ENCODE measurements at places on chromosomes 6 and 20. TPM values are rescaled to one million over a fixed set of nuclear protein-coding genes. Genes with fewer than 3 reads are reported as not detected.

DNA sequence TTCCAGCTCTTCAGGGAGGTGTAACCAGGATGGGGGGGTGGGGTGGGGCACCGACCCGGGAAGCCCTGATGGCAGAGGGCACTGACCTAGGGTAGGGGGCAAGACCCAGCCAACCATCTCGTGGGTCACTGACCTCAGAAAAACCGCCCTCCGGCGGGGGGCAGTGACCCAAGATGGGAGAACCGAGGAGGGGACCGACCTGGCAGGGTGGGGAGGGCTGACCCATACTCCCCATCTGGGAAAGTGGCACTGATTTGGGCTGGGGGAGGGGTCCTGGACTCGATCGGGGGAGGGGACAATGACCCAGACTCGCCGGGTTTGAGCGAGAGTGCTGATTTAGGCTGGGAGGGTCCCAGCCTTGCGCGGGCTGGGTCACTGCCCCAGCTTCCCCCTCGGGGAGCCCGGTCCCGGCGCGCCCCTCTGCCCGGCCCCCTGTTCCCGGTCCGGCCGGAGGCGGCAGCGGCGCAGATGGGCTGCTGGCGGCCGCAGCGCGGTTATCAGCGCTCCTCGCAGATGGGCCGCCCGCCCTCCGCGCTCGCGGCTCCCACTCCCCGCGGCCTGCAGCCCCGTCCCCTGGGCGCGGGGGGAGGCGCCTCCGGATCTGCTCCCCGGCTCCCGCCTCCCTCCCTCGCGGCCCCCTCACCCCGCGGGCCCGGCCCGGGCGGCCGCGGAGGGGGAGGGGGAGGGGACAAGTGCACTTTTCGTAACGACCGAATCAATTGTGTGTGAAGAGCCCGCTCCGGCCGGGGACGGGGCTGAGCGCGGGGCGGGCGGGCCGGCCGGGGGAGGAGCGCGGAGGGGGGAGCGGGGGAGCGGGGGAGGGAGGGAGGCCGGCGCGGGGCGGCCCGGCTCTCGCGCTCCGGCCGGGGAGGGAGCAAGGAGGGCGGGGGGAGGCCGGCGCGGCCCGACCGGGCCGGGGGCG is 2.2 kb downstream of the NOL4L start:
- no peak for DNase-seq
- peak overlapping the region; percentile 34 for H3K4me3 ChIP-seq
- H3K27ac ChIP-seq: no peak overlapping the region
- peaks cover 24% of the 10 kb centered on the region for H3K27me3 ChIP-seq
- H3K4me1 ChIP-seq: no peaks in the 10 kb centered on the region

DNA sequence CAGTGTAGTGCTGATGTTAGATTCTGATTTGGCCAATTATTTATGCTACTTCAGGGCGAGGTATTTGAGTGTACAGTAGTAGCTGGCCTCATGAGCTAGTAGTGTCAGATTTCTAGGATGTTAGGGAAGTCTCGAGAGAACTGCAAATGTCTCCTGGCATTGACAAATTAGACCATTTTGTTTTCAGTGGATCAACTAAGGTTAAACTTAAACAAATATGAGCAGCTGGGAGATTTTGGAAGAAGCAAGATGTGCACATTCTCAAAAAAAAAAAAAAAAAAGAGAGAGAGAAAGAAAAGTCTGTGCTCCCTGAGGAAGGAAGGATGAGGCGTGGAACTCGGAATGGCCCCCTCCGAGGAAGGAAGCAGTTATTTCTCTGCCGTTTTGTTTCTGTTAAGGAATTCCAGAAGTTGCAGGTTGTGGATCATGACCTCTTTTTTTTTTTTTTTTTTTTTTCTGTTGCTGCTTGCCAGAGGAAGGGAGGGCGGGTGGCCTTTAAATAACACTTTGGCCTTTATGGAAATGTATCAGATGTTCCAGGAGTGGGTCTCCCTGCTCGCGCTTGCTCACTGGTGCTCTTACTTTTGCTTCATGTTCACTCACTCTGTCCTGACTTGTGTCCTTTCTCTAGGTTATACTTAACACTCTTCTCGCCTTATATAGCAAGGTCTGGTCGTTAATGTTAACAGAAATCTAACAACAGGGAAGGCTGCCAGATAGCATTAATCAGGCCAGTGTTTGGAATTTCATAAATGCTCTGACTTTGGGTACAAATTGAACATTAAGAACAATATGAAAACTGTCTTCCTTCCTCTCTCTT is 124.4 kb downstream of the TCP11 start:
- H3K27me3 ChIP-seq: no peaks in the 10 kb centered on the region
- H3K4me1 ChIP-seq: peaks cover 61% of the 10 kb centered on the region
- DNase-seq: peak; percentile 92
- no peak overlapping the region for H3K4me3 ChIP-seq
- H3K27ac ChIP-seq: peak overlapping the region; percentile 84
- H3K36me3 ChIP-seq: no peaks in the 10 kb centered on the region

DNA sequence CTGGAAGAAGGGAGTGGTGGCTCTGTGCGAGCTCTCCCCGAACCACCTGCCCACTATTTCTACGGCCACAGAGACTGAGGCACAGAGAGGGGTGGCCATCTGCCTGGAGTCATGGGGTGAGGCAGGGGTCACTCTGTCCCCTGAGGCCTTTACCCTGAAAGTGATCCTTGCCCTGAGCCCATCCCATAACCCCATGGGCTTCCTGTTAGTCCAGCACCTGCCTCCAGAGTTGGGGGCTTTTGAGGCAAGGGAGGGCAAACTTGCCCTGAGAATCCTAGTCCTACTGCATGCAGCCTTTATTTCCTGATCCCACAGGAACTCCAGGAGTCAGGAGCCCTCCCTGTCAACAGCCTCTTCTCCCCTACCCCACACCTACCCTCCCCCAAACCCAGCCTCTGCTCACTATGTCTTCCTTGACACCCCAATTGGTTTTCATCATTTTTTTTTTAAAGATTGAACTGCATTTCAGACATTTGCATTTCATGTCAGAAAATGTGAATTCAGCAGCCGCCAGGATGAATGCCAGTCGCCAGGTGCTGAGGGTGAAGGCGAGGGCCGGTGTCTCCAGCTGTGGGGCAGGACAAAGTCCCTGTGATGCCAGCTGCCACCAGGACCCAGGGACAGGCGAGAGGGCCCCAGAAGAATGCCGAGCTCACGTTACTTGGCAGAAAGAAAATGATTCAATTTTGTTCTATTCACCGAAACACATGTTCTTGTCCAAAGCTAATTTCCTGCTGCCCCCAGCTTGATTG is 47.6 kb upstream of the NNAT start:
- H3K27ac ChIP-seq: no peak overlapping the region
- H3K36me3 ChIP-seq: no peaks in the 10 kb centered on the region
- H3K27me3 ChIP-seq: peaks cover 12% of the 10 kb centered on the region
- no peak overlapping the region for H3K4me3 ChIP-seq

The SLC24A3 gene
- not detected for total RNA-seq

GRCh38 chr6:20978151-20978614 is 443.9 kb downstream of the CDKAL1 start:
- H3K4me3 ChIP-seq: no peak overlapping the region
- no peaks in the 10 kb centered on the region for H3K27me3 ChIP-seq
- peaks cover 18% of the 10 kb centered on the region for H3K4me1 ChIP-seq
- peak; percentile 93 for DNase-seq

DNA sequence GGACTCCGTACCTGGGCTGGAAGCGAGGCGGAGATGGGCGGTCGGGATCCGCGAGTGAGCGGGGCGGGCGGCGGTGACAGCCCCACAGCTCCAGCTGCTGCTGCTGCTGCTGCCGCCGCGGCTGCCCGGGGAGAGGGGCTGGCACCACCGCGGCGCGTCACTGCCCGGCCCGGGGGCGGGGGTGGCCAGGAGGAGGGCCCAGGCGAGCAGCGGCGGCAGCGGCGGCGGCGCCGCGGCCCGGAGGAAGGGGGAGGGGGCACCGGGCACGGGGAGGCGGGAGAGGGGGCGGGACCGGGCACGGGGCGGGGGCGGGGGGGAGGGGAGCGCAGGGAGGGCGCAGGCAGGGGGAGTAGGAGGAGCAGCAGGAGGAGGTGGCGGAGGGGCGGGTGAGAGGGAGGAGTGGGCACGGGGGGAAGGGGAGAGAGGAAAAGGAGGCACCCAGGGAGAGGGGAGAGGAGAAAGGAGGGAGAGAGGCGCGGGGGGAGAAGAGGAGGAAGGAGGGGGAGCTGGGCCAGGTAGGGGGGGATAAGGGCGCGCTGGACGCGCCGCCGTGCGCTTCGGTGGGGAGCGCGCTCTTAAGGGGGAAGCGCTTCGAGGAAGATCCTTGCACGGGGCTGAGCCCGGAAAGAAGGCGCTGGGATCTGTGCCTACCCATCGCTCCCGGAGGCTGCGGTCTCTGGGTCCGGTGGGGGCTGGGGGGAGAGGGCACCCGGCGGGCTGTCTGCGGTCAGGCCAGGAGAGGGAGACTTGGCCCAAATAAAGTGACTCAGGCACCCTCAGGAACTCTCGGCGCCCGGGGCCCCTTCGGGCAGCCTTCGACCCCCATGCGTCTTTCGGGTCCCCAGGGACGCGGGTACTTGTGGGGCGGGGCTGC is 101.5 kb downstream of the NOL4L start:
- DNase-seq: peak; percentile 75
- H3K27me3 ChIP-seq: no peaks in the 10 kb centered on the region
- peak overlapping the region; percentile 49 for H3K27ac ChIP-seq
- H3K36me3 ChIP-seq: no peaks in the 10 kb centered on the region

The NKX2-2 gene
- total RNA-seq: not detected

DNA sequence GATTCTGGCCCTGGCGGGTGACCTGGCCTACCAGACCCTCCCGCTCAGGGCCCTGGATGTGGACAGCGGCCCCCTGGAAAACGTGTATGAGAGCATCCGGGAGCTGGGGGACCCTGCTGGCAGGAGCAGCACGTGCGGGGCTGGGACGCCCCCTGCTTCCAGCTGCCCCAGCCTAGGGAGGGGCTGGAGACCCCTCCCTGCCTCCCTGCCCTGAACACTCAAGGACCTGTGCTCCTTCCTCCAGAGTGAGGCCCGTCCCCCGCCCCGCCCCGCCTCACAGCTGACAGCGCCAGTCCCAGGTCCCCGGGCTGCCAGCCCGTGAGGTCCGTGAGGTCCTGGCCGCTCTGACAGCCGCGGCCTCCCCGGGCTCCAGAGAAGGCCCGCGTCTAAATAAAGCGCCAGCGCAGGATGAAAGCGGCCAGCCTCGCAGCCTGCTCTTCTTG is 868 bp upstream of the SLC2A4RG start:
- no peak for DNase-seq
- no peaks in the 10 kb centered on the region for H3K36me3 ChIP-seq
- H3K4me3 ChIP-seq: no peak overlapping the region
- H3K4me1 ChIP-seq: peaks cover 9% of the 10 kb centered on the region

- no peak for DNase-seq
- H3K27ac ChIP-seq: no peak overlapping the region
- H3K36me3 ChIP-seq: peaks cover 11% of the 10 kb centered on the region
- no peaks in the 10 kb centered on the region for H3K4me1 ChIP-seq
Observed at GRCh38 chr6:135037541-135037940, 17.1 kb downstream of the HBS1L start.

DNA sequence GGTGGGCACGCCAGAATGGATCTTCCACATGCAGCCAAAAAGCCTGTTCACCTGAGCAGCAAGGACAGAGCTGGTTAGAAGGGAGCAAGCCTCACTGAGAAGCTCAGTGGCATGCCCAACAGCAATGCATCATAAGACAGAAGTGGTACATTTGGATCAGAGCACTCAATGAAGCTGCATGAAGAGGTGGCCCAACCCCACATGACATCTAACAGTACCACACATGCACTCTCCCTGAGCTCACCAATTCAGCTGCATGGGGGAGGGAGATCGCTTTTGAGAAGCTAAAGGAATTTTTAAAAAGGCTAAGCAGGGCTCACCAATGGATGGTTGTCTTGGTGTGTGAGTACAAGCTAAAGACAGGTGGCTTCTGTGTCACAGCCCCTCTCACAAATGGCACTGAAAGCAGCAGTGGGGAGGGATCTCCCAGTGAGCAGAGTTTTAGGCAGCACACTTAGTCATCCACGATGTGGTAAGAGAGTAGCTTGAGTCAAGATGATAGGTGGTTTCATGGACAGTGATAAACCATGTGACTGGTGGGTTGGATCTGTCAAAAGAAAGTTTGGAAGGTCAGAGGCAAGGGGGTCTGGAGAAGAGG is 166.6 kb upstream of the TAB2 start:
- no peak overlapping the region for H3K27ac ChIP-seq
- DNase-seq: no peak
- H3K4me3 ChIP-seq: no peak overlapping the region
- no peaks in the 10 kb centered on the region for H3K36me3 ChIP-seq
- no peaks in the 10 kb centered on the region for H3K4me1 ChIP-seq
- no peaks in the 10 kb centered on the region for H3K27me3 ChIP-seq

The LY6G6F gene
- not detected for total RNA-seq
